ENCODE measurements at places on chromosomes 16 and 17. TPM values are rescaled to one million over a fixed set of nuclear protein-coding genes. Genes with fewer than 3 reads are reported as not detected.

- H3K4me3 ChIP-seq = no peak overlapping the region
- peaks cover 17% of the 10 kb centered on the region for H3K4me1 ChIP-seq
- no peak for DNase-seq
- H3K36me3 ChIP-seq = peaks cover 56% of the 10 kb centered on the region
Observed at GRCh38 chr16:8928467-8928957, 35.2 kb downstream of the USP7 start.

DNA sequence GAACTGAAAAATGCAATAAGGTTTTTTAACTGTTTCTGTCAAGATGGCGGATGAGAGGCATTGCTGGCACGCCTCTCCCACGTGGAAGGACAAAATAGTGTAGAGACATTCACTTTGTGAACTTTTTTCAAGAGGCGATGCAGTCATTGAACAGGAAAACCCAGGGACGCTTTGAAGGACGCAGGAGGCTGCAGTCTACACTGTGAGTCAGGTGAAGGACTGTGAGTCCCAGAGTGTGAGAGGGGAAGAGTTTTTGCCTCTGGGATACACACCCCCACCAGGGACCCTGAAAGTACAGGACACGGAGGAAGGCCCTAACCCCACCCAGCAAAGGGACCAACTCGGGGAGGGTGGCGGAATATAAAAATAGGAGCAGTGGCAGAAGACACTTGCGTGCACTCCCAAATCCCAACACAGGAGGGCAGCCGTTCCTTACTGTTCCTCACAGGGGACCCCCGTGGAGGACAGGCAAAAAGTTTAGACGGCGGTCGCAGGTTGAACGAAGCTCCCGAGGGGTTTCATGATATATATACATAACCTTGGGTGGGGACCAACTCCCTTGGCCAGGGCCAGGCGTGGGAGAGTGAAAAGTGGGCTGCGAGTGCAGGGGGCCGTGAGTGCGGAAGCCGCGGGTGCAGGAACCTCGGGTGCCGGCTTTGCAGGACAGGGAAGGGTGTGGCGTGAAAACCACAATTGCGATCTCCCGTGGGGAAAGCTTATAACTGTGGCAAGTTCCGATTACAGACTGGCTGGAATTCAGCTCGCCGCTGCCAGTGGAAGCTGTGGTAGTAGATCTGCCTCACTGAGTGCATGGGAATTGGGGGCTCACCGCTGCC lies 82.0 kb upstream of the ALOX12 start:
- DNase-seq = peak; percentile 54
- H3K27ac ChIP-seq = no peak overlapping the region
- no peaks in the 10 kb centered on the region for H3K27me3 ChIP-seq
- H3K4me3 ChIP-seq = peak overlapping the region; percentile 39
- no peaks in the 10 kb centered on the region for H3K36me3 ChIP-seq
- peaks cover 11% of the 10 kb centered on the region for H3K4me1 ChIP-seq

GRCh38 chr17:29449865-29450671 lies 59.9 kb downstream of the TAOK1 start:
- no peak overlapping the region for H3K4me3 ChIP-seq
- H3K4me1 ChIP-seq = peaks cover 12% of the 10 kb centered on the region
- H3K27me3 ChIP-seq = no peaks in the 10 kb centered on the region
- no peak for DNase-seq
- no peak overlapping the region for H3K27ac ChIP-seq

DNA sequence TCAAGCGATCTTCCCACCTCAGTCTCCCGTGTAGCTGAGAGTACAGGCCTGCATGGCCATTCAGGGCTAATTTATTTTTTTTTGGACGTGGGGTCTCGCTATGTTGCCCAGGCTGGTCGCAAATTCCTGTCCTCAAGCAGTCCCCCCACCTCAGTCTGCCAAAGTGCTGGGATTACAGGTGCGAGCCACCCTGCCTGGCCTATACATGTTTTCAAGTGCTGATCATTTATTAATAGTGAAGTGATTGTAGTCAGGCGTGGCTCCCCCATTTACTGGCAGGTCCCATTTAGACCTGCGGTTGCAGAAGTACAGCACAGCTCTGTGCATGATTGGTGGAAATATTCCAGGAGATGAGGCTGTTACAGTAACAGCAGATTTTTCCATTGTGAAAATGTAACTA lies 8.4 kb downstream of the FOXK2 start:
- H3K36me3 ChIP-seq = no peaks in the 10 kb centered on the region
- no peak for DNase-seq
- no peak overlapping the region for H3K4me3 ChIP-seq
- peaks cover 61% of the 10 kb centered on the region for H3K4me1 ChIP-seq

DNA sequence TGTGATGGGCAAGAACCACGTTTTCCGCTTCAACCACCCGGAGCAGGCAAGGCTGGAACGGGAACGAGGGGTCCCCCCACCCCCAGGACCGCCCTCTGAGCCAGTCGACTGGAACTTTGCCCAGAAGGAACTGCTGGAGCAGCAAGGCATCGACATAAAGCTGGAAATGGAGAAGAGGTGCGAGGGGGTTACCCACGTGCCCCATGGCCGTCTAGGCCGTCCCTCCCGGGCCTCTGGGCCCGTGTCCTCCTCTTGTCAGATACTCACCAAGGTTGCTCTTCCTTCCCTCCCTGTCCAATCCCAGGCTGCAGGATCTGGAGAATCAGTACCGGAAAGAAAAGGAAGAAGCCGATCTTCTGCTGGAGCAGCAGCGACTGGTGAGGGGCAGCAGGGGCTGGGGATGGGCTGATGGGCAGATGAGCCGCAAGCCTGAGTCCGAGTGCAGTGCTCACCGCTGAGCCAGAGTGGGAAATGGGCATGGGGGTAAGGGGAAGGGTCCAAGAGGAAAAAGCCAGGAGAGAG lies 14.7 kb downstream of the SLC52A1 start:
- DNase-seq = no peak
- no peaks in the 10 kb centered on the region for H3K27me3 ChIP-seq
- H3K4me1 ChIP-seq = no peaks in the 10 kb centered on the region
- H3K36me3 ChIP-seq = peaks cover 20% of the 10 kb centered on the region
- no peak overlapping the region for H3K4me3 ChIP-seq

- H3K36me3 ChIP-seq = peaks cover 54% of the 10 kb centered on the region
- no peak overlapping the region for H3K27ac ChIP-seq
- peaks cover 6% of the 10 kb centered on the region for H3K4me1 ChIP-seq
- H3K27me3 ChIP-seq = no peaks in the 10 kb centered on the region
Observed at GRCh38 chr16:70508752-70509151, 14.6 kb downstream of the COG4 start.

DNA sequence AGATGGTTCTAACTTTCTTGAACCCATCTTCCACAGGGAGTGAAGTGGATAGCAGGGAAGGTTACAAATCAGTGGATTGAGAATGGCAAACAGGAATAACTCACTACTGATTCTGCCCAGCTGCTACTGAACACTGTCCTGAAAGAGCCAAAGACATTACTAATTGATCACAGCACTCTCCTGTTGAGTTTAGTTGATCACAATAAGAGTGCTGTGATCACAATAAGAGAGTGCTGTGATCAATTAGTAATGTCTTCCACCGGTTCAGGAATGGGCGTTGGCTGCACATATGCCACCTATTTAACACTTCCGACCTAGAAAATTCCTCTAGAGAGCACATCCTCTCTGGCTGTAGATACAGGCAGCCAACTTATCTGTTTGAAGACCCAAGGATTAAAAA lies 11.4 kb downstream of the CFAP97D1 start:
- no peaks in the 10 kb centered on the region for H3K36me3 ChIP-seq
- no peak for DNase-seq
- H3K4me3 ChIP-seq = no peak overlapping the region
- peaks cover 2% of the 10 kb centered on the region for H3K27me3 ChIP-seq

- no peak for DNase-seq
- no peaks in the 10 kb centered on the region for H3K4me1 ChIP-seq
- no peaks in the 10 kb centered on the region for H3K36me3 ChIP-seq
- H3K27ac ChIP-seq = no peak overlapping the region
- no peak overlapping the region for H3K4me3 ChIP-seq
- no peaks in the 10 kb centered on the region for H3K27me3 ChIP-seq
Observed at GRCh38 chr17:15169676-15170075, 95.5 kb downstream of the PMP22 start.

- H3K4me1 ChIP-seq = no peaks in the 10 kb centered on the region
- no peak overlapping the region for H3K4me3 ChIP-seq
- DNase-seq = no peak
- H3K27ac ChIP-seq = no peak overlapping the region
Observed at GRCh38 chr17:65857718-65858117, 296.3 kb upstream of the AXIN2 start.

DNA sequence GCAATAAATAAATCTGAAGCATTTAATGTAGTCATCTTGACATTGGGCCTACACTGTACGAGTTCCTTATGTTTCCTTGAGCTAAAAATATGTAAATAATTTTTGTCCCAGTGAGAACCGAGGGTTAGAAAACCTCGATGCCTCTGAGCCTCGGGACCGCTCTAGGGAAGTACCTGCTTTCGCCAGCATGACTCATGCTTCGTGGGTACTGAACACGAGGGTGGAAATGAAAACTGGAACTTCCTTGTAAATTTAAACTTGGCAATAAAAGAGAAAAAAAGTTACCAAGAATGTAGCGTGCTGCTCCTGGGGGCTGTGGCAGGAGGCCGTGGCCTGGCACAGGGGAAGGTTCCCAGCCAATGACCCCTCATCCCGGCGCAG lies 74.1 kb downstream of the SOCS1 start:
- H3K4me1 ChIP-seq = peaks cover 9% of the 10 kb centered on the region
- H3K36me3 ChIP-seq = peaks cover 6% of the 10 kb centered on the region
- no peaks in the 10 kb centered on the region for H3K27me3 ChIP-seq
- no peak overlapping the region for H3K4me3 ChIP-seq
- H3K27ac ChIP-seq = no peak overlapping the region
- DNase-seq = no peak

- no peak for DNase-seq
- H3K27me3 ChIP-seq = no peaks in the 10 kb centered on the region
- no peak overlapping the region for H3K27ac ChIP-seq
- H3K4me3 ChIP-seq = no peak overlapping the region
- no peaks in the 10 kb centered on the region for H3K36me3 ChIP-seq
Observed at GRCh38 chr16:49468611-49469310, 95.2 kb downstream of the C16orf78 start.

DNA sequence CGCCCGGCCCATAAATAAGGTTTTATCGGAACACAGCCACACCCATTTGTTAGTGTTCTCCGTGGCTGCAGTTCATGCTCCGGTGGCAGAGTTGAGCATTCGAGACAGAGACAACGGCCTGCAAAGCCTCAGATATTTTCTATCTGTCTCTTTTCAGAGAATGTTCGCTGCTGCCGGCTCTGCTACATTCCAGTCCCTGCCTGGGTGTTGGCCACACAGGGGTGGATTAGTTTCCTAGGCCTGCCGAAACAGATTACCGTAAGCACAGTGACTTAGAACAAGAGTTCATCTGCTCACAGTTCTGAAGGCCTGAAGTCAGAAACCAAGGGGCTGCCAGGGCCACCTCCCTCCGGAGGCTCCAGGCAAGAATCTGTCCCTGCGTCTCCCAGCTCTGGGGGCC lies 19.1 kb upstream of the GSG1L start:
- no peaks in the 10 kb centered on the region for H3K36me3 ChIP-seq
- no peak for DNase-seq
- H3K27me3 ChIP-seq = no peaks in the 10 kb centered on the region
- H3K4me1 ChIP-seq = no peaks in the 10 kb centered on the region

DNA sequence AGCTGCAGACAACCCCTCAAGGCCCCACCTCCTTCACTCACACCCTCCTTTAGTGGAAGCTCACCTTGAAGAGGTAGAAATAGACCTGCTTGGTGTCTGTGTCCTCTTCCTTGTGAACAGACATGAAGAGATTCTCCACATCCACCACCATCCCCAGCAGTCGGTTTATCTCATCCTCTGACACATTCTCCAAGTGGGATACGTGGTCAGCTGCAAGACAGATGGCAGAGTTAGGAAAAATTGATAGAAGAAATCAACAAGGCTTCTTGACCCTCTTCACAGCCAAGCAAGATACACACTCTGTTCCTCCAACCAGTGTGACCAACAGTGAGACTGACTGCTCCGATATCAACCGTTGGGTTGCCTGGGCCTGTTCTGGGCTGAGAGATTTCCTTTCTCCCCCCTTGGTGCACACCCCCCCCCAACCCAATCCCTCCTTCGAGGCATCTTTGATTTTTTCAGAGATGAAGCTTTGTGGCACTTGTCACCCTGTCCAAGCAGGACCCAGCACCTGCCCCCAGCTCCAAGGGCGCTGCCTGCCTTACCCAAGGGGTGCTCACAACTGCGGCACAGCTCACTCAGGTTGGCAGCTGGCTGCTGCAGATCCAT lies 902 bp downstream of the KAT2A start:
- H3K4me1 ChIP-seq = peaks cover 28% of the 10 kb centered on the region
- no peak for DNase-seq
- no peaks in the 10 kb centered on the region for H3K27me3 ChIP-seq

GRCh38 chr17:13590441-13590840 lies 11.3 kb downstream of the HS3ST3A1 start:
- DNase-seq = no peak
- no peak overlapping the region for H3K27ac ChIP-seq
- H3K4me3 ChIP-seq = no peak overlapping the region
- H3K27me3 ChIP-seq = no peaks in the 10 kb centered on the region

- DNase-seq = no peak
- H3K36me3 ChIP-seq = no peaks in the 10 kb centered on the region
- no peak overlapping the region for H3K27ac ChIP-seq
- peaks cover under 1% of the 10 kb centered on the region for H3K4me1 ChIP-seq
- no peaks in the 10 kb centered on the region for H3K27me3 ChIP-seq
Observed at GRCh38 chr17:50288306-50288705, 14.0 kb downstream of the TMEM92 start.

DNA sequence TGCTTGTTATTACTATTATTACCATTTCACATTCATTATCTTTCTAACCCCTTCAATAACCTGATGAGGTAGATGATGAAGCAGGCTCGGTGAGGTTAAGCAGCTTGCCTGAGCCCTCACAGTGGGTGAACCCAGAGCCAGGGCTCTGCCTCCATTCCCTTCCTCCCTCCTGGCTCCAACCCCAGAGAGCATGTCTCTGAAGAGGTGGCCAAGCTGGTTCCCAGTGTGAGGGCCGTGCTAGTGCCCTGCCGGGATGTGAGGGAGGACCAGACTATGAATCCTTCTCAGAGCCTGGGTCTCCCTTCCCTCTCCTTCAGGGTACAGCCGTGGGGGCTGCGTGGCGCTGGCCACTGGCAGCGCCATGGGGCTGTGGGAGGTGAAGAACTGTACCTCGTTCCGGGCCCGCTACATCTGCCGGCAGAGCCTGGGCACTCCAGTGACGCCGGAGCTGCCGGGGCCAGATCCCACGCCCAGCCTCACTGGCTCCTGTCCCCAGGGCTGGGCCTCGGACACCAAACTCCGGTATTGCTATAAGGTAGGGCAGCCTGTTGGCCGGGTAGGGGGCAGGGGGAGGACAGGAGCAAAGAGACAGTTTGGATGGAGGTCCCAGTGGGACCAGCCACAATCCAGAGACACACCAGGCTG lies 49.6 kb downstream of the MRC2 start:
- no peak overlapping the region for H3K27ac ChIP-seq
- no peaks in the 10 kb centered on the region for H3K36me3 ChIP-seq
- no peaks in the 10 kb centered on the region for H3K4me1 ChIP-seq
- no peak for DNase-seq
- H3K27me3 ChIP-seq = no peaks in the 10 kb centered on the region
- no peak overlapping the region for H3K4me3 ChIP-seq

GRCh38 chr17:65130832-65131231 lies 6.3 kb upstream of the RGS9 start:
- H3K36me3 ChIP-seq = no peaks in the 10 kb centered on the region
- H3K27me3 ChIP-seq = no peaks in the 10 kb centered on the region
- no peak overlapping the region for H3K4me3 ChIP-seq
- H3K4me1 ChIP-seq = no peaks in the 10 kb centered on the region

NR1D1 gene
- total RNA-seq = 29.6 TPM

KRT39 gene
- not detected for total RNA-seq

SMIM36 gene
- total RNA-seq = not detected

TERB1 gene
- 0.11 TPM for total RNA-seq

CA5A gene
- total RNA-seq = not detected

CIBAR2 gene
- not detected for total RNA-seq

KRTAP9-1 gene
- not detected for total RNA-seq

CCL17 gene
- total RNA-seq = not detected
